ENCODE measurements at places on chromosomes 11 and 22.

DNA sequence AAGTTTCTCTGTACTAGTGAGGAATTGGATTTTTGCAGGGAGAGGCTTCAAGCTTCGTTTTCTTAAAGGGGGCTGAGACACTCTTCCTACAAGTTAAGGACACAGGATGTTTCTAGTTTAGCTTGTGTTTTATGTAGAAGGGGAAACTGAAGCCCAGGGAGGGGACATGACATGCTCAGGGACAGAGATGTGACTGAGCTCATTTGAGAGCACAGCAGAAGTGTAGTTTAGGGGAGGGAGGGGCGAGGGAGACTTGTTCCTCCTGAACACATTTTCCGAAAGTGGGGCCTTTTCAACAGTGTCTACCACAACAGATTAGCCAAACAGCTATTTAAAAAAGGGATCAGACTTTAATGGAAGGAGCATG, 148.1 kb downstream of the FBXO7 start:
- no peak for DNase-seq

GRCh38 chr11:83557653-83558052, 271.5 kb upstream of the CCDC90B start:
- DNase-seq, result no peak

DNA sequence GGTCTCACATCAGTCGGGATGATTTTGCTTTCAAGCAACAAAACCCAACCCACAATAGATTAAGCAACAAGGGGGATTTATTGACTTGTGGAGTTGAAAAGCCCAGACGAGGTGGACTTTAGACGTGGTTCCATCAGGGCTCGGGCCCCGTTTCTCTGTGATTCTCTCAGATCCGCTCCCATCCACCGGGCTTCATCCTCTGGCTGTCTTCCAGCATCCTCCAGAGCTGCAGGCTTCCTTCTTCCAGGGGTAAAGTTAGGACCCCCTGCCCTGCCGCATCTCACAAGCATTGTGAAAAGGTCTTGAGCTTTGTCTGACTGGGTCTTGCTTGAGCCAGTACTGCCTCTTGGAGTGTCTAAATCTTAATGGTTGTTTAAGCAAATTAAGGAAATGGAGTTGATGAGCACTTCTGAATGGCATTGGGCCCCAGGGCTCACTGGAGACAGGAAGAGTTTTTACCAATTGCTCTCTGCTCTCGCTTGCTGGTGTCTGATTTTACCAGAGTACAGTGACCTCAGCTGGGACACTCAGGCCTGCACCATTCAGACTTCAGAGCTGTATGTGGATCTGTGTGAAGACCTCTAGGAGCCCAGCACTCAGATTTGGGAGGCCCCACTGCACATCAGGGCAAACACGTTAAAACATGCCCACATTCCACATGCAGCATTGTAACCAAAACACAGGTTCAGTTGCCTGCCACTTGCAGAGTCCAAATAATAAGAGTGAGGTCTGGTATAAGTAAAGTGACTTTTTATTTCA, 13.5 kb upstream of the FTH1 start:
- no peak for DNase-seq

DNA sequence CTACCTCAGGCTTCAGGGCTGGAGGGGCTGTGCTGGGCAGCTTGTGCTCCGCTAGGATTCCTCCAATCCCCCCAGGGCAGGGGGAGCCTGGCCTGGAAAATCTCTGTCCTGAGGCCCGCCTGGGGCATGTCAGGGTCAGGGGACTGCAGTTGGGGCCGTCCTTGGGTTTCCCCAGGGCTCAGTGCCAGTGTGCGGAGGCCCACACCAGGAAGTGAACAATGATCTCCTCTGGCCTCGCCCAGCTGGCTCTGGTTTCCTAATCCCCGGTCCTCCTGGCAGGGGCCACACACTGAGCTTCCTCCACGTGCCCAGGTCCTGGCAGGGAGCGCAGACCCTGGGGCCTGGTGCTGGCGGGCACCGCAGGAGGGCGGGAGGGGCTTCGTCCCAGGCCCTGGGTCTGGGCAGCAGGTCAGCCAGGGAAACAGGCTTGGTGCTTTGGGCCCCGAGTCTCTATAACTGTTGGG, 1.4 kb upstream of the MUC2 start:
- no peak for DNase-seq

- DNase-seq, result no peak
These were observed 401.0 kb downstream of the LARGE1 start for GRCh38 chr22:33519071-33519973.

DNA sequence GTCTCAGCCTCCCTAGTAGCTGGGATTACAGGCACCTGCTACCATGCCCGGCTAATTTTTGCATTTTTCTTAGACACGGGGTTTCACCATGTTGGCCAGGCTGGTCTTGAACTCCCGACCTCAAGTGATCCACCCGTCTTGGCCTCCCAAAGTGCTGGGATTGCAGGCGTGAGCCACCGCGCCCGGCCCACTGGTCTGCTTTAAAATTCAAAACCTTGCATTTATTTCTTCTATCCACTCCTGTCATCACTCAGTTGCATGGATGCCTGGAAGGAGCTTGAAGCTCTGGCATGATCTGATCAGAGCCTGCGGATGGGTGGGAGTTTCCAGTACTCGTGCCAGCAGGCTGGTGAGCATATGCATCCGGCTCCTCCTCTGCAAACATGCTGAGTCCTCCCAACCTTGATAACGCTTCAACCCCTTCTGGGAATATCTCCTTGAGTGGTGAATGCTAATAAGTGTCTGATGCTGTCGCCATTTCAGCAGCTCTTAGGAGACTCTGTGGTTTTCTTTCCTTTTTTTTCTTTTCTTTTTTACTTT, 39.6 kb downstream of the UBASH3B start:
- no peak for DNase-seq

- no peak for DNase-seq
These were observed 24.9 kb downstream of the ZBTB16 start for GRCh38 chr11:114084414-114084813.

GRCh38 chr22:49930596-49931412, 12.4 kb downstream of the CRELD2 start:
- no peak for DNase-seq

DNA sequence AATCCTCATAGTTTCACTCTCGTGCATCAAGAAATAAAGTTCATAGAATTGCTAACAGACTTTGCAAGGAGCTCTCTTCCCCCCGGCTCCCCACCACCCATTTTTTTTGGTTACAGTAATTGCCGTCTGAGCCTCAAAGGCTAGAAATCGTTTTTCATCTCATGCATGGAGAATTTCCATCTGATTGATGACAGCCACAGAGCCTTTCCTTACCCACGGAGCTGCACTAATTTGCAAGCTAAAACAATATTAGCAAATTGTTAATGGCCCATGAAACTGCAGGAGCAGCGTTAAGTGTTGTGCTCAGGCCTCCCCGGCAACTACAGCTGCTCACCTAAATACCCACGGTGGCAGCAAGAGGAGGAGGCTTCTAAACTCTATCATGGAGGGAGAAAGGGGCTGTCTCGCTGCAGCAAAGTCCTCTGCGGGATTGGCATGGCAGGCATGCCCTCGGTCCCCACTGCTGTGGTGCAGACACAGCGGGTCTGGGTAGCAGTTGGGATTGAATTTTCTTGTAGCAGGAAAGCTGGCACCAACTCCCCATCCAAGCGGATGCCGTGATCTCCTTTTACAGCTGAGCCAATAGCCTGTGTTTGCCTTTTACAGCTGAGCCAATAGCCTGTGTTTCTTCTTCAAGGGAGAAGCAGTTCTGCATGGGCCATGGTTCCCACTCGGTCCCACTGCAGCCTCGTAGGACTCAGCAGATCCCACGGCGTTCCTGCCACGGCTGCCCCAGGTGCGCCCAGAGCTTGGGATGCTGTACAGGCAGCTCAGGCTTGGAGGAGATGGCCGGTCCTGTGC, 412.3 kb downstream of the BRD1 start:
- DNase-seq, result no peak

DNA sequence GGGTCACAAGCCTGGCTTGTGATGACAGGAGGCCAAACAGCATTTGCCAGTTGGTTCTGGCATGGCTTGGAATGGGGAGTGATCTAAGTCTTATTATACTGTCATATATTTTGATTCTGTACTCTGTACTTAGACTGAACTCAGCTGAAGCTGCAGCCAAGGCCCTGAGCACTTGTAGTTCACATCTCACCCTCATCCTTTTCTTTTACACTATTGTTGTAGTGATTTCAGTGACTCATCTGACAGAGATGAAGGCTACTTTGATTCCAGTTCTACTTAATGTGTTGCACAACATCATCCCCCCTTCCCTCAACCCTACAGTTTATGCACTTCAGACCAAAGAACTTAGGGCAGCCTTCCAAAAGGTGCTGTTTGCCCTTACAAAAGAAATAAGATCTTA, 843 bp downstream of the OR56B1 start:
- no peak for DNase-seq

DNA sequence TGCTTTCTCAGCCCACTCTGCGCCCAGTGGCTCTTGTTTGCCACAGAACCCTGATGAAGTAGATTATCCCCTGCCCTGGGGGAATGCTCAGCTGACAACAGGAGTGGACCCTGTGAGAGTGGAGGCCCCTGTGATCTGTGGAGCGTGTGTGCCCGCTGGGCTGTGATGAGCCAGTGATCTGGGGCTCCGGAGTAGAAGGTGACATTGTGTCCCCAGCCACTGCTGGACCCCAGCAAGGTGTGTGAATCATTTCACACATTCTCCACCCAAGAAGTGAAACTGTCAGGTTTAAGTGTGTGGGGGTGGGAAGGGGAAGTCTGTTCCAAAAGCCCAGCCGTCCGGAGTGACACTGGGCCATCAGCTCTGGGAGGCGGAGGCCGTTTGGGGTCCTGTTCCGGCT, 33.1 kb upstream of the GRAMD4 start:
- DNase-seq, result no peak

DNA sequence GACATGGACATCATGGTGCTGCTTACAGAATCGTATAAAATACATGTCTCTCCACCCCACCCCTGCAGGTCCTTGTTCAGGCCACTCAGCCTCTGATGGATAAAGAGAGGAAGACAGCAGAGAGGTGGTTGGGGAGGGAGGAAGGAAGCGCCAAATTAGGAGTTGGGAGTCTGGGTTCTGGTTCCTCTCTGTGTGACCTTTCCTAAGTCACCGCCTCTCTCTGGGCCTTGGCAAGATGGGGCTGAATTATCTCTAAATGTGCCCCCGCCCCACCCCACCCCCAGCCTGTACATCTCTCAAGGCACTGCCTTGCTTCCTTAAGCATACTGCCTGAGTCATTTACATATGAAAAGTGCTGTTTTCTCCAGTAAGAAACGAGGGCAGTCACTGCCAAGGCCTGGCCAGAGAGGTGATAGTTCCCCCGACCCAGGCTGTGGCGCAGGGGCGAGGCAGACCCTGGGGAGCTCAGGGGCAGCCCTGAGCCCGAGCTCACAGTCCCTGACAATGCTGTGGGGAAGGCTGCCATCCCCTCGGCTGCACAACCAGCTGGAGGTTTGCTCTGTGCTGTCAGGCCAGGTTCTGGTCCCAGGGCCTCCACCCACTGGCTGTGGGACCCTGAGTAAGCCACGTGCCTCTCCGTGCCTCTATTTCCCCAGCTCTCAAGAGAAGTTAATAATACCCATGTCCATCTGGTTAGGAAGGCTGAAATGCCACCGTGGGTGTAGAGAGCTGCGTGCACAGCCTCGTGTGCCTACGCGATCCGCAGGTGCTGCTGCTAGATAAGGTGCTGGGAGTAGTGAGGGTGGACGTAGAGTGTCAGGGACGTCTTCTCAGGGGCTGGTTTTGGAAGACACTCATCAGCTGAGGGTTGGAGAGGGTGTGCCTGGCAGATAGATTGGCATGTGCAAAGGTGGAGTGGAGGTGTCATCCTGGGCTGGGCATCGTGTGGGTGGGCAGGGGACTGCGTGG, 55.3 kb downstream of the CACNA1I start:
- no peak for DNase-seq

GRCh38 chr11:44382118-44382517, 72.2 kb upstream of the ALX4 start:
- no peak for DNase-seq

DNA sequence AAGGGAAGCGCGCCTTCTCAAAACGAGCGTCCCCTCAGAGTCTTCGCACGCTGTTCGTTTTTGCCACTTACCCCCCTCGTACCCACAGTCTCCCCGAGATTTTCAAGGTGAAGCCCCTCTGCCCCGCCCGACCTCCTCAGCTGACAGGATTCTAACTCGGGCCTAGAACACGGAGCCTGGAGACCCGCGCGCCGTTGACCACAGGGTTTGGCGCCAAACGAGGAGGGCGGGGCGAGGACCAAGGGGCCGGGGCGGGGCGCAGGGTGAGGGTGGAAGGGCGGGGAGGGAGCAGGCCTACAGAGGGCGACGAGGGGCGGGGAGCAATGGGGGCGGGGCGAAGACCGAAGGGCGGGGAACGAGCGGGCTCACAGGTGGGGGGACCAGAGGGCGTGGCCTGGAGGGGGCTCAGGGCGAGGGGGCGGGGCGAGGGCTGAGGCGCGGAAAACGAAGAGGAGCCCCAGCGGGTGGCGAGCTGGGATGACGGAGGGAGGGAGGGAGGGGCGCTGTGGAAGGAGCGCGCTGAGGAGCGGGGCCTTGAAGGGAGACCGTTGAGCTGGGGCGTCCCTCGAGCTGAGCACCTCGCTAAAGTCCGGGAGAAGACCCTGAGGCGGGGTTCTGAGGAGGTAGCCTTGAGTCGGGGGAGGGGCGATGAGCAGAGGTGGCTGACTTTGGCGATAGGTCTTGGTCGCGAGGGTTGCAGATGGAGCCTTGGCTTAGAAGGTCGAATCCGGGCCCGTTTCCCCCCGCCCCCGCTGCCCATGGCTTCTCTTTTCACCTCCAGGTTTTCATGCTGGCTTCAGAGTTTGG, at the start of gene DMC1:
DMC1 (minus strand) TSS at position 212 of the 807 bp plus-strand sequence. CDS start 1,927 bp downstream, outside the sequence.
- DNase-seq, result peak; percentile 85
